Skeletal muscle cell (primary cell): ENCODE measurements at places on chromosomes 11 and 22.

- no peak for DNase-seq
Observed at GRCh38 chr11:20360650-20361049, 2.9 kb upstream of the HTATIP2 start.

GRCh38 chr22:20738394-20739089 lies 35.4 kb upstream of the SERPIND1 start:
- no peak for DNase-seq

- DNase-seq: peak; percentile 84
Observed at GRCh38 chr11:73866586-73866996, 10.1 kb downstream of the COA4 start.

DNA sequence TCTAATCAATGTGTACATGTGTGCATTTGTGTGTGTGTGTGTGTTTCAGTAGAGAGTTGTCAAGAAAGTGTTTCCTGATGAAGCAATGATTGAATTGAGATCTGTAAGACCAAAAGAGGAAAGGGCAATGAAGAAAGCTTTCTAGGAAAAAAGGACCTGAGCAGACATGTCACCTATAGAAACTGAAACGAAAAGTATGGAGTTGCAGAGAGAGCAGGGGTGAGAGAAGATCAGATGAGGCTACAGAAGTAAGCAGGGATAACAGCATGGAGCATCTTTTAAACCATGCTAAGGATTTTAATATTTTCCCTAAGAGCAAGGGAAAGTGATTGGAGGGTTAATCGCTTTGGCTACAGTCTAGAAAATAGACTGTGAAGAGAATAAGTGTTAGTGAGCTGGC lies 1459.4 kb upstream of the TENM4 start:
- no peak for DNase-seq

- no peak for DNase-seq
Observed at GRCh38 chr22:26885441-26886261, 228.3 kb downstream of the MIAT start.

GRCh38 chr11:92802644-92803043 lies 166.8 kb upstream of the MTNR1B start:
- DNase-seq: no peak

DNA sequence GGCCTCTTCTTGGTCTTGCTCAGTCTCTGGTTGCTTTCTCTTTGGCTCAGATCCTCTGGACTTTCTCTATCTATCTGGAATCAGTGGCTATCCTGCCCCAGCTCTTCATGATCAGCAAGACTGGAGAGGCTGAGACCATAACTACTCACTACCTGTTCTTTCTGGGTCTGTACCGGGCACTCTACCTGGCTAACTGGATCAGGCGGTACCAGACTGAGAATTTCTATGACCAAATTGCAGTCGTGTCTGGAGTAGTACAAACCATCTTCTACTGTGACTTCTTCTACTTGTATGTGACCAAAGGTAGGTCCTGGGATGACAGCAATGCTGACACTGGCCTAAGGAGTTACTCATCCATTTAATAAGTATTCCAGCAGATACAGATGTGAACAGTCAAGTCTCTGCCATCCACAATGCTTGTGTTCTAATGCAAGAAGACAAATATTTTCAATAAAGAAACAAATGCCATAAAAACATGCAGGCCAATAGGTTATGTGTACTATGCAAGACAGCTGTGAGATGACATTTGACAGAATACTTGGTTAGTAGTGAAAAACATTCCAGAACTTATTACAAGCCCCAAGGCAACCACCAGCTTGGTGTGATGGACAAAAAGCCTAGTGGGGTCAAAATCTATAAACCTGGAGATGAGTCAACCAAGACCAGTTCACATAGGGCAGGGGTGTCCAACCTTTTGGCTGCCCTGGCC lies 13.4 kb downstream of the KDELR3 start:
- no peak for DNase-seq

DNA sequence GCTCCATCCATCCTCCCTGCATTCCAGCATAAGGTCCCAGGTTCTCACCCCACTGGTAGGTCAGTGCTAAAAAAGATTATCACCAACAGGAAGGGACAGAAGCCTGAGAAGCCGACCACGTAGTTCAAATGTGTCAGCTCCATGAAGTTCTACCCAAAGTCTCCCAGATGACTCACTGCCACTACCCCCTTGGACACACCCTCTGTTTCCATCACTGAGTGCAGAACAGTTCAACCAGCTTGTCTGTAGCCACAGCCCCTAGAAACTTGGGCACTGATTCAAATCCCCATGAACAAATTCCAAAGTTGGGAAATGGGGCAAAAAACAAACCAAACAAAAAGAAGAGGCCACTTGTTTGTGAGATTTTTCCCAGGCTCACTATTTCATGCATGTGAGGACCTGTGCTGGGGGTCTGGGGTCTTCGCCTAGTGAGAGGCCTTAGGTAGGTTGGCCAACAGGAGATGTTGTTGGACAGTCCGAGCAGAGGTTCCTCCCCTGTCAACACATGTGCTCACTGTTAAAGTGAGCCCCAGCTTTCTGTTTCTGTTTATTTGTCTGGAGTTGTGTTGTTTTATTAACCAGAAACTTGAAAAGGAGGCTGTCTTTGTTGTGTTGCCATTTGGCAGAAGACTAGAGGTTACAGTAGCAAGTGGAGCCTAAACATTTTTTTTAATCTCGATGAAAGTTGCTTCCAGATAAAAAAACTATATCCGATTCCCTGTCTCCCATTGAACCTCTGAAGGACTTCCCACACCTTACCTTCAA lies 24.2 kb upstream of the FLI1 start:
- peak; percentile 62 for DNase-seq

- no peak for DNase-seq
Observed at GRCh38 chr22:27750584-27751265, 50.8 kb downstream of the MN1 start.
